NCI-H1930 (cell line): ENCODE measurements at places on chromosomes 16 and 17.

DNA sequence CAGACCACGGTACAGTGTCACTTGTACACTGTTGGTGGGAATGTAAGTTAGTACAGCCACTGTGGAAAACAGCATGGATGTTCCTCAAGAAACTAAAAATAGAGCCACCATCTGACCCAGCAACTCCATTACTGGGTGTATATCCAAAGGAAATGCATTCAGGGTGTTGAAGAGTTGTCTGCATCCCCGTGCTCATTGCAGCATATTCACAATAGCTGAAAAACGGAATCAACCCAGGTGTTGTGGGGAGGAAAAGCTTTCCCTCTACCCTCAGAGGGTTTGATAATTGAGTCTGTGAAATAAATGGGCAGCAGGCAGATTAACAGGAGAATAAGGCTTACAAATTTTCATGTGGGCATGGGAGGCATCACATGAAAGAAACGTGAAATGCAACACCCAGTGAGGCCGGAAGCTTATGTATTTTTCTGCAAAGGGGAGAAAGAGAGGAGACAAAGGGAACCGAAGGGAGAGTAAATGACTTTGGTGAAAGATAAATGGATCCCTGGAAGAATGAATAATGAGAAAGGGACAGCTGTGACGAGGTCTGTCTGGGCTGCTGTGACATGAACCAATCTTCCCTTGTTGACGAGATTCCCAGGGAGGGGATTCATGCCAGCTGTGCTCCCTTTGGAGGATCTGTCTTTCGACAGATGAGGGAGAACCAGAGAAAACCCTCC lies 106.2 kb downstream of the KCNJ12 start:
- peak; percentile 15 for DNase-seq

DNA sequence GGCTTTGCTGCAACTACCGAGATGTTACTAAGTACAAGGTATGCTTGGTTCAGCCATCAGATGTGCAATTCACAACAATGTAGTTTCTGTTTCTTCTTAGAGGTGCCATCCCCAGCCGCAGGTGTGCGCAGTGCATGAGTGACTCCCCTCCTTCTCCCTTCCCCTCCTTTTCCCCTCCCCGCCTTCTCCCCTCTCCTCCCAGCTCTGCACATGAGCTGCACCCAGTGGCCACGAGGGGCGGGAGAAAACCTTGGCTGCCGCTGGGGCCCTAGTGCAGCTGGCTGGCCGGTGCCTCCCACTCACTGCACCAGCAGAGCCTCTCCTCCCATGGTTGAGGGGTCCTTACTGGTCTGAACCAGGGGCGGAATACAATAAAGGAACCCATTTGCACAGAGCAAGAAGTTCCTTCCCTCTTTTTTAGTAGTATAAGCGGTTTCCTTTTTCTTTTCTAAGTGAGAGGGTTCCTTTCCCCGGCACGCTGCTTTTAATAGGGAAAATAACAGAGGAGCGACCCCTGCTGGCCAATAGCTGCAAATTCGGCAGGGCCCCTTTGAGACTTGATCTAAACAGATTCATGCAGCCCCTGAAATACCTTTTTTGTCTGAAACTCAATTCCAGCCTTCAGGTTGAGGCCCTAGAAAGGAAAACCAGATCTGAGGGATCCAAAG lies 7.8 kb upstream of the CCL15 start:
- DNase-seq = no peak

- no peak for DNase-seq
Observed at GRCh38 chr16:57025941-57026777, 36.8 kb downstream of the NLRC5 start.

DNA sequence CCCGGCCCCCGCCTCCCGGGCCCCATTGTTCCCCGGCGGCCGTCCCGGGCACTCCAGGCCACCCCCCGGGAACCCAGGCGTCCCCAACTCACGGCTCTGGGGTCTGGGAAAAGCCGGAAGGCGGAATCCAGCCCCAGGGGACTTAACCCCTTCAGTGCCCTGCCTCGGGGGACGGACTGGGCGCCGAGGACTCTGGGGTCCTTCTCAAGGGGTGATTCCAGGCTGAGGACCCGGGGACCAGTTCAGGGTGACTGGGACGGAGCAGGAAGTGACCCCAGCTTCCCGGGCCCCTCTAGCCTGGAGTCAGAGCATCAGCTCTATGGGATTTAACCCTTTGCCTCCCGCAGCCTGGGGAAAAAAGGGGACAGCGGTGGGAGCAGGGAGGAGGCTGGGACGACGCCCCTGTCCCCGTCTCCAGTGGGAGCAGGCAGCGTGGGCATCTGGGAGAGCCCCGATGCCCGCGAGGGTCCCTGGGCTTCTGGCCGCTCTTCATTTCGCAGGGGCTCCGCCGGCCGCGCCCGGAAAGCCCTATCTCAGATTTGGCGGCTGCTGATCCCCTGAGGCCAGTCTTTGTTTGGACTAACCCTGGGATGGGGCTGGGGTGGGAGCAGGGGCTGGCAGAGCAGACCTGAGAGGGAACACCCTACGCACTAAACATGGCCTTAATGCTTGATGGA lies at the start of gene ZNF629:
ZNF629 (minus strand) TSS at position 270 of the 677 bp plus-strand sequence. CDS start 2,723 bp downstream, outside the sequence.
- peak; percentile 81 for DNase-seq

GRCh38 chr16:27618606-27619327 lies 68.8 kb downstream of the KATNIP start:
- DNase-seq = no peak

DNA sequence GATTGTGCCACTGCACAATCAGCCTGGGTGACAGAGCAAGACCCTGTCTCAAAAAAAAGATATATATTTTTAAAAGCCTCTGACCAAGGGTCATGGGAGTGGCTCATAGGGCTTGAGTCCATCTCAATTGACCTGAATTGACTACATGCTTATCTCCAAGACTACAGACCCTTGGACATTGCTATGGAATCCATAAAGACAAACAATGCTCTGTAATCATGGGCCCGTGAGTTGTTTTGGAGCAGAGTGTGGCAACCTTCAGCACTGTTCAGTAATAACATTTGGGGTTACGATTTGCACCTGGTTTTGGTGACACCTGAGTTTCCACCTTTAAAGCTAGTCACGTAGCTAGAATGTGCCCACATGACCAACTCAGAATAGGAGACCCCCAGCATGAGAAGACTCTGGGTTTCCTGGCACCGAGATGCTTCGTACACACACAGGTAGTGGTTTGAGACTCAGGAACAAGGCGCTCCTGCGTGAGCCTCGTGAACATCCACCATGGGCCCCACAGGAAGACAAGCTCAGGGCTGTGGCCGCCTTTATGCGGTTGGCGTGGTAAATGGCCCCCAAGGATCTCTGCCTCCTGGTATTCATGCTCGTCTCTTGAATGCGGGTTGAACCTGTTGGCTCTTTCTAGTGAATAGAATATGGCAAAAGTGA lies 66.6 kb upstream of the RPH3AL start:
- DNase-seq = no peak

DNA sequence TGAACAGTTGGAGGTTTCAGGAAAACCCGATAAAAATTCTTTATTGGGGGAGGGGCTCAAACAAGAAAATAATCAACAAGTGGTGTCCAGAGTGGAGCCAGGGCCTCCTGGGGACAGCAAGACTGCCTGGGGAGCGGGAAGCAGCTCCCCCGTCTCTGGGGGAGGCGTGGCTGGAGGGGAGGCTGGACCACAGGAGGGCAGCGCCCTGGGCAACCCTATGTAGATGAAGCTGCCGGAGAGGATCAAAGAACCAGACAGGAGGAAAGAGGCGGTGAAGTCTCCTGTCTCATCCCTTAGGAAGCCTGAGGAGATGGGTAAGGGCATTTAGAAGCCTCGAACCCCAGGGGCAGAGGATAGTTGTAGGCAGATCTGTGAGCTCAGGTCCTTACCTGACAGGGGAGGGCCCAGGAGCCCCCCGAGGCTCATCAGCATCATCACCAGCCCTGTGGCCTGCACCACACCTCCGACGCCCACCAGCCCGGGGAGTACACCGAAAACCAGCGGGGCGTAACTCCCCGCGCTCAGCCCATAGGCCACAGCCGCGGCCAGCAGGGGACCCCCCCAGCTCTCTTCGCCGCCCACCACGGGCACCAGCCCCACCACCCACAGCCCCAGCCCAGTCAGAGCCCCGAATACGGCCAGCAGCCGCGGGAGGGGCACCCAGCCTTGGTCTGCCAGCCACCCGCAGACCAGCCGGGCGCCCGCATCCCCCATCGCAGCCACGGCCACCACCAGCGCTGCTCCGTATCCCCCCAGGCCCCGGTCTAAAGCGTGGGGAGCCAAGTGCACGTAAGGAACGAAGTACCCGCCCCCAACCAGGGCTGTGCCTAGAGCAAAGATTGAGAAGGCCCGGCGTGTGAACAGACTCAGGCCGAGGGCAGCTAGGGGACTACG lies 2.0 kb downstream of the SLC16A11 start:
- DNase-seq = no peak

DNA sequence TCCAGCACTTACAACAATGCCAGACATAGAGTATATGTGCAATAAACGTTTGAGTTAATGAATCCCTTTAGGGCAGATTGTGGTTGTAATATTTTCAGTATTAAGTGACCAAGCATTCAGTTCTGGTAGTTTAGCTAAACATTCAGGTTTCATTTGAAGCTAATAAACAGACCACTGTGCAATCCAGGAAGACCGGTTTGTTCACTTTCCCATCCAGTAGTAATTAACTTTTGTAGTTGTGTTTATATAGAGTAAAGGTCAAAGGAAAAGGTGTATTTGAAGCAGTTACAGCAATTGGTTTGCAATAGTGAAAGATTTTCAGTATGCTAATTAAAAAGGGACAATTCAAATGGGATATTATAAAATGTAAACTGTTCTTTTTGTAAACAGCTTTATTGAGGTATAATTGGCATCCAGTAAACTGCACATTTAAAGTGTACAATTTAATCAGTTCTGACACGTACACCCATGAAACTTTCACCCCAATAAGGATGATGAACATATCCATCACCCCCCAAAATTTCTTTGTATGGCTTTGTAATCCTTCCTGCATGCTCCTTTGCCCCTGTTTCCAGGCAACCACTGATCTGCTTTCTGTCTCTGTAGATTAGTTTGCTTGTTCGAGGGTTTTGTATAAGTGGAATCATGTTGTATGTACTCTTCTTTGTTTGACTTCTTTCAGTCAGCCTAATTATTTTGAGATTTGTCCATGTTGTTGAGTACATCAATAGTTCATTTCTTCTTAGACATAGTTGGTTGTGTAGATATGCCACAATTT lies 26.3 kb downstream of the MRTFB start:
- DNase-seq = peak; percentile 41

- DNase-seq = no peak
Observed at GRCh38 chr16:9370061-9370491, 278.6 kb downstream of the HAPSTR1 start.

- no peak for DNase-seq
Observed at GRCh38 chr16:27174798-27175197, 28.5 kb upstream of the KDM8 start.

GRCh38 chr16:66639091-66639885 lies 34.8 kb downstream of the CMTM3 start:
- DNase-seq = no peak

GRCh38 chr16:83989300-83989699 lies 21.3 kb downstream of the NECAB2 start:
- DNase-seq = no peak

- DNase-seq = no peak
Observed at GRCh38 chr17:30443721-30444120, 33.5 kb upstream of the GOSR1 start.

DNA sequence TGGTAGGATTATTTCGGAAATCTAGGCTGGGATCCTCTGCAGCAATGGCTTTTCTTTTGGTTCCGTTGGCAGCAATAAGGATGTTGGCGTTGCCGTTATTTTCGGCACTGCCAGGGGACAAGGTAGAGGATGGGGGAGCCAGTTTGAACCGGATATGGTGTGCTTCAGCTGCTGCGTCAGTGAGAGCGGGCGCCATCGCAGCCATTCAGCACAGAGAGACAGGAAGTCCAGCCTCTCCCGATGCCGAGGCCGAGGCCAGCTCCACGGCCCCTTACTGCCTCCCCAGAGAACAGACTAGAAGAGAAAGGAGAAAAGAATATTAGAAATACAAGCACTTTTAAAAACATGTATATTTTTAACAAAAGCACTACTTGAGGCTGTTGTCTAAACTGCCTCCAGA lies 21.3 kb downstream of the KANSL1 start:
- DNase-seq = no peak

DNA sequence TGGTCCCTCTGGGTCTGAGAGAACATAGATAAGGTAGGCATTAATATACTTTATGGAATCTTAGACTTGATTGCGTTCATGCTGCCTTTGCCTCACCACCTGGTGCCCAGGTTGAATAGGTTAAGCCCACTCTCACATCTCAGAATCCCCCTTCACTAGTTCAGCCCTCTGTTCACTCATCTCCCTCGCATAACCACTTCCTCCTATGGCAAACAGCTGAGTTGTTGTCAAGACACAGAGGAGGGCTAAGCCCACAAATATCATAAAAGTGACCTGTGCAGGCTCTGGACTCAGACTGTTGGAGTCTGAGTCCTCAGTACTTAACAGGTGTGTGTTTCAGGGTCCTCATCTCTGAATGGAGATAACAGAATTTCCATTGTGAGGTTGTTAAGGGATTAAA lies 55.7 kb downstream of the GOSR1 start:
- no peak for DNase-seq

- no peak for DNase-seq
Observed at GRCh38 chr16:84084570-84085270, 32.0 kb downstream of the MBTPS1 start.

GRCh38 chr16:89184933-89185794 lies 13.6 kb downstream of the CDH15 start:
- DNase-seq = no peak

GRCh38 chr17:3656353-3656752 lies 12.0 kb downstream of the TAX1BP3 start:
- no peak for DNase-seq

DNA sequence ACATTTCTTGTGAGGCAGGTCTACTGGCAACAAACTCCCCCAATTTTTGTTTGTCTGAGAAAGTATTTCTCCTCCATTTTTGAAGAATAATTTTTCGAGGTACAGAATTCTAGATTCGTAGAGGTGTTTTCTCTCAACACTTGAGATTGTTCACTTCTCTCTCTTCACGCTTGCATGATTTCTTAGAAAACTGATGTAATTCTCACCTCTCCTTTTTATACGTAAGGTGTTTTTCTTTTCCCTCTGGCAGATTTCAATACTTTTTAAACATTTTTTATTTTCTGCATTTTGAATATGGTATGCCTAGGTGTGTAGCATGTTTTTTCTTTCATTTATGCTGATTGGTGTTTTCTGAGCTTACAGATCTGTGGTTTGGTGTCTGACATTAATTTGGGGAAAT lies 201.5 kb upstream of the AXIN2 start:
- no peak for DNase-seq

DNA sequence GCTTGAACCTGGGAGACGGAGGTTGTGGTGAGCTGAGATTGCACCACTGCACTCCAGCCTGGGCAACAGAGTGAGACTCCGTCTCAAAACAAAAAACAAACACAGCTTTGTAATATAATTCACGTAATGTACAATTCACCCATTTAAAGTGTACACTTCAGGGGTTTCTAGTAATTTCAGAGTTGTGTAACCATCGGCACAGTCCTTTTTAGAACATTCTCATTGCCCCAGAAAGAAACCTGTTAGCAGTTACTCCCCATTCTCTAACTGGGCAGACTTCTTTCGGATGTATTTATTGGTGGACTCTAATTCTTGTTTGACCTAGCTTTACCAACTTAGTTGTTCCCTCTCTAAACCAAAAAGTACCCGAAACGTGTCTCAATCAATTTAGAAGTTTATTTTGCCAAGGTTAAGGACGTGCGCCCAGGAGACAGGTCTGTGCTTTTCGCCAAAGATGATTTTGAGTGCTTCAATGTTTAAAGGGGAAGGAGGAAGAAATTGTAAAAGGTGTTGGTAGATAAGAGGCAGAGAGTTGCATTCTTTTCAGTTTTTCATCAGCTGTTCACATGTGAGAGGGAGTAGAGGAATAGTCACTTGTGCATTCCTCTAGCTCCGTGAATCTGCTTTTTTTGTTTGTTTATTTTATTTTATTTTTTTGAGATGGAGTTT lies 175.3 kb downstream of the PRKCA start:
- DNase-seq = no peak
